Left renal cortex interstitium (tissue), 4 donors: ENCODE measurements at places on chromosomes 1 and 21.
A peak's percentile ranks its signal among the peaks of the same experiment; 100 is the strongest.

DNA sequence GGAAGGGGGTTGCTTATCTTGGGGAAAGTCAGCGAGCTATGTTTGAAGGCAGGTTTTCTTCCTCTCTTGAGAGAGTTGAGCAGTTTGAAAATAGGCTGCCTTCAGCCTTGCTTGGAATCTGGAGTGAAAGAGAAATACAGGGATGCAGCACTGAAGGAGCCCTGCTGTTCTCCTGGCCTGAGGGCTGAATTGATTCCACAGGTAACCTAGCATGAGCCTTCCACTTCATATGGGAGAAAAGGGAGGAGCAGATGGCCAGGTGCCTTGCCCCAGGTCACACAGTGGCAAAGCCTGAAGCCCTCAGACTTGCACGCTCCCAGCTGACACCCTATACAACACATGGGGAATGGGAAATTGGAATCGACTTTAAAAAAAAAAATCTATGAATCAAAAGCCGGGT is 88.0 kb upstream of the WLS start:
- no peak for DNase-seq

GRCh38 chr1:165603810-165604209 is 27.2 kb upstream of the MGST3 start:
- no peak for DNase-seq

DNA sequence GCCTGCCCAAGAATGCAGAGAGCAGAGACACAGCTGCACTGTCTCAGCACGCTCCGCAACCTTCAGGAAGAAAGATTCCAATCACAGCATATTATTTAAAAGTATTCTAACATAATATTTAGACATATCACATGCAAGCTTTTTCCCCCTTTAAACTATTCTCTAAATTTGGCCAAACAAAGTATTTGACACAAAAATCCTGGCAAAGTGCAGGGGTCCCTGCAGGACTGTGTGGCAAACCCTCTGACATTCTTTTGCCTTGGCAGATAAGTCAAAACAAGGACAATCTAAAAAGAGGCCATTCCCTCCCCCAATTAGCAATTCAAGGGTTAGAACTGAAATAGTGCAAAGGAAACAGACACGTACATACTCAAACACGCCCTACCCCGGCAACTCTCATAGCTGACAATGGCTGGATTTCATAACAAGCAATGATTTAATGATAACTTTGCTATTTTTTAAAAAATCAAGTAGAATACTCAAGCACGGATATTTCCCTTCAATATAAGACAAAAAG is 225.3 kb downstream of the MRPL39 start:
- DNase-seq = no peak

DNA sequence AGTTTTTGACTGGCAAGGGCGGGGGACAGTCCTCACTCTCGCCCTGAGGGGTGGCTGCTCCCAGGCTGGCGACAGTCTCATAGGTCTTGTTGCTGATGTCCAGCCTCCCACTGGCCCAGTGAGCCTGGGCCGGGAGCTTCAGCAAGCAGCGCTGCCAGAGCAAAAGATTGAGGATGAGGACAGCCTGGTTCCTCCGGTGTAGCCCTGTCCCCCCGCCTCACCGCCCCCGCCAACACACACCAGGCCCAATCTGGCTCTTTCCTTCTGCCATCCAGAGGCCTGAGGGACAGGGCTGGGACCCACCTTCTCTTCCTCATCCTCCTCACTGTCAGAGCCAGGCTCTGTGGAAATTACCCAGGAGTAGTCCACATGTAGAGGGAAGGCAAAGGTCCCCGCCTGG is 8.6 kb upstream of the TCEA3 start:
- DNase-seq = no peak

DNA sequence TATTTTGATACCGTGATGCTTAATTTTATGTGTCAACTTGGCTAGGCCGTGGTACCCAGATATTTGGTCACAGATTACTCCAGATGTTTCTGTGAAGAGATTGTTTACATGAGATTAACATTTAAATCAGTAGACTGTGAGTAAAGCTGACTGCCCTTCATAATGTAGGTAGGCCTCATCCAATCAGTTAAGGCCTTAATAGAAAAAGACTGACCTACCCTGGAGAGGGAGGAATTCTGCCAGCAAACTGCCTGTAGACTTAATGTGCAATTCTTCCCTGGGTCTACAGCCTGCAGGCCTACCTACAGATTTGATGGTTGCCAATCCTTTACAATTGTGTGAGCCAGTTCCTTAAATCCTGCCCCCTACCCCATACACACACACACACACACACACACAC is 4.3 kb downstream of the SETSIP start:
- DNase-seq = no peak

DNA sequence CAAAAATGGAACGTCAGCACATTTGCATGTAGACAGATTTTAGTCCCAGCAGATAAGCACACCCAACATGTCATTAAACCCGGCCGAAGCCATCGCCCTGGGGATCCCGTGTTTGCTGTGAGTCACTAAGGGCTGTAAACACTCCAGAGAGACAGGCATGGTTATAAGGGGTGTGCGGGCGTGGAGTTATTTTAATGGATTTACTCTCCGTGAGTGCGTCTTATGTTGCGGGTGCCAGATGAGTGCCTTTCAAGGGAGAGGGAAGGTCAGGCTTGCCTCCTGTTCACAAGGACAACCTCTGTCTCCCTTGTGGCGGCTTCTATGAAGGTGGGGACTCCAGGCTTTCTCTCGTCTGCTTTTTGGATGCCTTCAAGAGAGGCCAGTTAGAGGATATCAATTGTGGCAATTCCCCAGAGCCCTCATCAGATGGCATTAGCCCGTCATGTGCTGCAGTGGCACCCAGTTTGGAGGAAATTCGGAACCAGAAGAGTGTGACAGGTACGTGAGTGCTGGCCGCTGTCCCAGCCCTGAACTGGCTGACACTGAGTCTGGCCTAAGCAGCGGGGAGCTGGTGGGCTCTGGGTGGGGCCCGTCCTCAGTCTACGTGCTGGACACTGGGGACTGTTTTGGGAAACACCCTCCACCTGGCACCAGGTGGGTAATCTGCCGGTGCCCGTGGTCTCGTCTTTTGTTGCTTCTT is 223.8 kb upstream of the TMEM51 start:
- no peak for DNase-seq

DNA sequence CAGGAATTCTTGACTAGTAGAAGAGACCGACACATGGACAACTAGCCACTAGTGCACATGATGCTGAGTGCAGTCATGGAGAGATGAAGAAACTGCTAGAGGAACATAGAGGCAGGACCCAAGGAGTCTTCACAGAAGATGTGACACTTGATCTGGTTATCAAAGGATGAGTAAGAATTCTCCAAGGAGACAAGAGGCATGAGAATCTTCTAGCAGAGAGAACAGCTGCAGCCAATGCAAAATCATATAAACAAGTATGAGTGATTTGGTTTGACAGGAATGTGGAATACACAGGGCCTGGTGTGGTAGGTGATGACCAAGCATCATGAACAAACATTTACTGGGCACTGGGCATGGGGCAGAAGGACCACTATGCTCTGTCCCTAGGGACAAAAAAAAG is 140.9 kb upstream of the CTTNBP2NL start:
- no peak for DNase-seq

GRCh38 chr1:53197291-53198200 is 922 bp downstream of the CPT2 start:
- no peak for DNase-seq

GRCh38 chr1:82464362-82465001 is 663.7 kb downstream of the ADGRL2 start:
- peak; percentile 81 for DNase-seq

DNA sequence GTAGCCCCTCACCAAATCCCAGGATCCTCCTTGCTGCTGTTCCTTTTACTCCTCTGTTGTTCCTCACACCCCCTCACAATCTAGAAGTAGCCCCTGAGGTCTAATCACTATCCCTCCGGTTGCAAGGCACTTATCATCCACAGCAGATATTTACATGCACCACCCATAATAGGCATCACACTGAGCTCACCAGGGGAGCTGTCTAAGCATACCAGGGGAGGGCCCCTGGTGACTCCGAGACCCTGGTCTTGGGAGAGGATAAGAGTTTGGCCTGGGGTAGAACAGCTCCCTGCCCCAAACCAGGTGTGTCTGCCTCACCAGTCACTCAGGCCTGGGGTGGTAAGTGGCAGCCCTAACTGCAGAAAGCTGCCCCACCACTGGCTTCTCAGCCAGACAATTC is 37.3 kb upstream of the ZC3H12A start:
- DNase-seq = no peak

GRCh38 chr1:238239343-238239742 is 348.6 kb upstream of the ZP4 start:
- DNase-seq = no peak

GRCh38 chr1:11151826-11152612 is 37.1 kb upstream of the ANGPTL7 start:
- DNase-seq = no peak

GRCh38 chr1:155141749-155142148 is 1.4 kb upstream of the DPM3 start:
- DNase-seq = no peak

GRCh38 chr21:34865400-34866241 is 183.5 kb downstream of the RUNX1 start:
- DNase-seq = no peak

- DNase-seq = no peak
Observed at GRCh38 chr1:25183126-25183980, 48.9 kb downstream of the SYF2 start.

GRCh38 chr1:209554761-209555611 is 28.5 kb upstream of the CAMK1G start:
- DNase-seq = no peak

- DNase-seq = no peak
Observed at GRCh38 chr1:80164150-80164549, 1157.6 kb upstream of the ADGRL4 start.

GRCh38 chr1:5579966-5580365 is 412.3 kb downstream of the NPHP4 start:
- no peak for DNase-seq

DNA sequence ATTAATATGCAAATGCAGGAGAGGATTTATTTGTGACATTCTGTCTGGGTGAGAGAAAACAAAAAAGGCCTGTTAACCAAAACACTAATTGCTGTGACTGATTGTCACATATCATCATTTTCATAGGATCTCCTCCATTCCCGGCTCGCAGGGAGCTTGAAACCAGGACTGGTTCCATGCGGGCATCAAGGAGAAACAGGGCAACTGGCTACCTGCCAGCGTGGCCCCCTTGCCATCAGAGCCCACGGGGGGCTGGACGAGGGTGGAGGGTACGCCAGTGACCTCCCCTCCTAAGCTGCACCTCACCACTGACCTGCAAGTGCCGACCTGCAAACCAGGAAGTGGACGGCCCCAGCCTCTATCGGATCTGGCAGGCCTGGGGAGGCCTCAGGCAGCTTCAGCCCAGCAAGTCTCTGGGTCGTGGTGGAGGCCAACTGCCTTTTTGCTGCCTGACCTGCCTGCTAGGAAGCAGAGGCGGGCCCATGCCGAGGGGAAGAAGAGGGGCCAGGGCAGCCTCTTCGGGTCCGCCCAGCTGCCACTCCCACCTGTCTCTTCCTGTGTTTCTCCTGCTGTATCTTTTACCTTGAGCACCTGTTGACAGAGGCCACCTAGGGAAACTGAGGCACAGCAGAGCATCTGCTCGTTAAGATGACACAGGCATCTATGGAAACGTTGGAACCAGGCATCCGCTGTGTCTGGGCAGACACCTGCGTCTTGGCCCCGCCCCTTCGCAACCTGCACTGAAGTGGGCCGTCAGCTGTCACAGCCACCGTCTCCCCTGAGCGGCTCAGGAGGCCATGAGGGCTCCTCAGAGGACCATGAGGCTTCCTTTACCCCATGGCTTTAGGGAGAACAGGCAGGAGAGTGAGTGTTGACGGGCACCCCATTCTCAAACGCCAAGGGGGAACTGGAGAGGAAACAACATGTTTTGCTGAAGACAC is 74.8 kb downstream of the CASZ1 start:
- no peak for DNase-seq

DNA sequence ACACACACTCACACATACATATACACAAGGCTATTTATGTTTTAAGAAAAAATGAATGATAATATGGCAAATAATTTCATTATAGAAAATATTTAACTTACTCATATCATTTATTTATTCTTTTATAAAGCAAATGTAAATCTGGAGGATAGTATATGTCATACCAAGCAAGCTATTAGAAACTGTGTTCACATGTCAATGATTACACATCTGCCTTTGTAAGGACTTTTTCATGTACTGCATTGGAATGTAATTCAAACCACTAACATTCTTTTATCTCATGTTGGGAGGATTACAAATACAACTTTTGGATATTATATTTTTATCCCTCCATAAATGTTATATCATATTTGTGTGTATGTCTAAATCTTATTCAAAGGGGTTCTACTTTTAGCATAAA is 1887.4 kb downstream of the NCAM2 start:
- DNase-seq = no peak

GRCh38 chr1:97999320-97999719 is 78.5 kb upstream of the DPYD start:
- no peak for DNase-seq

GRCh38 chr1:11434926-11435325 is 44.0 kb upstream of the DISP3 start:
- DNase-seq = no peak

GRCh38 chr1:53121319-53122172 is 20.9 kb downstream of the SLC1A7 start:
- DNase-seq = no peak

DNA sequence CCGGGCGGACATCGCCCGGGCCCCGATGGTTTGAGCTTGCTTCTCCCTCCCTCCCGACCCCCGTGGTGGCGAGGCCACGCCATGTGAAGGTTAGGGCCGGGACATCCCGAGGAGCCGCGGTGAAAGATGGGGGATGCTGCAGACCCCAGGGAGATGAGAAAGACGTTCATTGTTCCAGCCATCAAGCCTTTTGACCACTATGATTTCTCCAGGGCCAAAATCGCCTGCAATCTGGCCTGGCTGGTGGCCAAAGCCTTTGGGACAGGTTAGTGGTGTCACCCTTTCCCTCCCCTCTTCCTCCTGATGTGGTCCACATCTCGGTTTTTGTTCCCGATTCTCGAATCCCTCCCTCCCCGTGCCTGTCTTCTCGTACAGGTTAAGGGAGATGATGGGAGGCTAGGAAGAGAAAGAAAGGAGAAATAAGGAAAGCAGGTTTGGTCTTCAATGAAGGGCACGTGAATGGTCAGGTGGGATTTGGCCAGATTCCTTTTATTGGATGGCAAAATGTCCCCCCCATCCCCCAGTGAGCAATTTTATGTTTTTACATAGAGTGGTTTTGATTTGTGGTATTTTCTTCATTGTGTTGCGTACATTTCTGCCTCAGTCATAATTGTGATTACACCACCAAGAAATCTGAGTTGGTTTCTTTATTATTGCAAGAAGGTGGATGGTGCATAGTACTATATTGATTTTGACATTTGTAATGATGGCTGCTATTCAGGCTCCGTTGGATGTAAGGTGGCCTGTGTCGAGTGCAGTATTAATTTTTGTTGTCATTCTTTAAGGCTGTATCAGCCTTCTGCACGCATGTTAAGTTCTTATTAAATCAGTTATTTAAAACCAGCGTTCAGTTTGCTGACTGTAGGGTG is 1.2 kb downstream of the CAMSAP2 start:
- no peak for DNase-seq
